ENCODE measurements at places on chromosomes 16 and 17.

DNA sequence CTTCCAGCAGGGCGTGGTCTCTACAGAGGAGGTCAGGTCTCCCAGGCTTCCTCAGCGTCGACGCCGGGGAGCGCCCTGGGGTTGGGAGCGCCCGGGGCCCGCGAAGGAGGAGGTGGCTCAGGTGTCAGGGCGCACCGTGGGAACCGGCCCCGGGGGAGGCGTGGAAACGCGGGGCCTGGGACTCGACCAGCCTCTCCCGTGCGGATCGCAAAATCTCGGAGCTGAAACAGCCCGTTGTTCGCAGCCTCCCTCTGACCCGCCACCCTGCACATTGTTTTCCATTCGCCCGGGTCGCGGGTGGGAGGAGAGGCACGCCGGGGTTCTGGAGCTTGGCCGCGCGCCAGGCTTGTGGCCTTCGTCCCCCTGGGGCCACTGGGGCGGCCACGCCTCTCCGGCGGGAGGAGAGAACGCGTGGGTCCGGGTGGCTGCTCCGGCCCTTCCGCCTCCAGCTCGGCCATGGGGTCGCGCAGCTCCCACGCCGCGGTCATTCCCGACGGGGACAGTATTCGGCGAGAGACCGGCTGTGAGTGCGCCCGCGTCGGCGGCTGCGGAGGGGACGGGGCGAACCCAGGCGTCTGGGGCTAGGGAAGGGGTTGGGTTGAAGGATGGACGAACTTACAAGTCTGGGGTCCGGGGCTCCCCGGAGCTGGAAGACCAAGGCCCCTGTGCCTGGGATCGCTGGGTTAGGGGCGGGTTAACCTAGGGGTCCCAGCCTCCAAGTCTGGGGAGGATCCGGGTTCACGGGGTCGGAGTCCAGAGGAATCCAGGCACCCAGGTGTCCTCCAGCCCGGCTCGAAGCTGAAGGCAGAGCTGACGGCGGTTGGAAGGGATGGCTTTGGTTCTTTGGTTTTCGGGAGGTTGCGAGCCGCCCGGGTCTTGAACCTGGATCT is at the start of gene CHP2:
Gene CHP2 (plus strand): TSS at position 433 of the 890 bp plus-strand sequence. CDS start 24 bp downstream, at position 457.
- no peak for DNase-seq

DNA sequence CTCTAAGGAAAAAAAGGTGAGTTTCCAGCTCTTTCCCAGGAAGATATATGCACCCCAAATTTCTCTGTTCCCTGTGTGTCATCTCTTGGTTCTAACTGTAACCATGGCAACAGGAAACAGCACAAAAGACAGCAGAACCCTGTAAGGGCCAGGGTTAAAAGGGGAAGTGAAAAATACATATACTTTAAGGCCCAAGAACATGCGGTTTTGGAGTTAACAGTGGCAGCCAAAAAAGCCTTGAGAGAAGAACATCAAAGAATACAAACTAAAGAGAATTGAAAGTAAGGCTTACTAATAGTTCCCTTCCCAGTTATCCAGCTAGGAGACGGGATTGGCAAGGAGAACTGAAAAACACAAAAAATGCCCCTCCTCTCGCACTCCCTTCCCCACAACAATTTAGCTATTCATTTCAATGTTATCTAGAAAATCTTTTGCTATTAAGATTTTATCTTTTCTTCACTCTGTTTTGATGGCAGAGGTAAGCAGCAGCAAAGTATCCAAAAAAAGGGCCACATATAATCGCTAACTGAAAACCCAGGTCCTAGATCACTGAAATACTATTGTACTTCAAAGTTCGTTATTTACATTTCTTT is 1.5 kb downstream of the SPOP start:
- peak; percentile 29 for DNase-seq

DNA sequence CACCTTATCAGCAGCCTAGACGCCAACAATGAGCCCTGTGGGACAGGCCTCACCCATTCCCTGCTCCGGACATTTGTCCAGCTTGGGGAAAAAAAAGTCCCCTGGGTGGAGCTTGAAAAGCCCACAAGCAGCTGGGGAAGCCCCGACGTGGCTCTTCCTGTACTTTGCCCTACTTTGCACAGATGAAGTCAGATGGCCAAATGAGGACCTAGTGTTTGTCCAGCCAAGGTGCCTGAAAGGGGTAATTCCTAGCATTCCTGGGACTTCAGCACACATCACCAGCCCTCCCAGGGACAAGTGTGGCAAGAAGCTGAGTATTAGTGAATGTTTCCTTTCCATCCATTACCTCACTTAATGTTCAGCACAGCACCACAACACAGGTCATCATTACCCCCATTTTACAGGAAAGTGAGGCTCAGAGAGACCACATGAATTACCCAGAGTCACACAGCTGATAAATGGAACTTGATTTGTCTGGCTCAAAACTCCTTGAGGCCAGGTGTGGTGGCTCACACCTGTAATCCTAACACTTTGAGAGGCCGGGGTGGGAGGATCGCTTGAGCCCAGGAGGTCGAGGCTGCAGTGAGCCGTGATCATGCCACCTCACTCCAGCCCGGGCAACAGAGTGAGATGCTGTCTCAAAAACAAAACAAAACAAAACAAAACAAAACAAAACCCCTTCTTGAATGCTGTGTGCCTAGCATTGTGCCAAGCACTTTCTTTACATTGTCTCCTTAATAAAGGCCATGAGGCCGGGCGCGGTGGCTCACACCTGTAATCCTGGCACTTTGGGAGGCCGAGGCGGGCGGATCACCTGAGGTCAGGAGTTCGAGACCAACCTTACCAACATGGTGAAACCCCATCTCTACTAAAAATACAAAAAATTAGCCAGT is 19.9 kb upstream of the PLLP start:
- no peak for DNase-seq

DNA sequence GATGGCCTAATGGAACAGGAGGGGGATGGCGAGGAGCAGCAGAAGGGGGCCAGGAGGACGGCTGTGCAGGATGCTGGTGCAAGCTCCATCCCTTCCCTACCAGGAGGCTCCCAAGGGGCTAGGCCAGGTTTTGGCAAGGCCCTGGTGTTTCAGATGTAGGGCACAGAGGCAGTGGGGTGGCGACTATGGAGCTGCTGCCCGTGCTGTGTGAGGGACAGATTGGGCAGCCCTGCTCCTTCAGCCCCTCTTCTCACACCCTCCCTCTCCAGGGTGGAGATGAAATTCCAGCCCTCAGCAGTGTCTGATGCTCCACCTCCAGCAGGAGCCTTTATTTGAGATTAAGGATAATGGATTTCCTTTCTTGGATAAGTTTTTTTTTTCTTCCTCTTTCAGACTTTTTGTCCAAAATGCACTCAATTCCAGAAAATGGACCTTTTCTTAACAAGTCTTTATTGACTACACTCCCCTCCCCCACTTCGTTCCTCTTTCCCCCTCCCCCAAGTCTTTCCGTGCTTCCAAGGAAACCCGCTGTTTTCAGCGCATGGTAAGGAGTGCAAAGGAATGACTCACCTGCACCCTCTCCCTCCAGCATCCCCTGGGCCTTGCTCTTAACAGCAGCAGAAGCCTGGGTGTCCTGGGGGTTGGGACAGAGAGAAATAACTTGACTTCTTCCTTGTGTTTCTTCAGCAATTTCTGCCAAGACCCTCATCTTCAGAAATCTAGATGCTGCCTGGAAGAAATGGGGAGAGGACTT is 95.2 kb downstream of the CCDC182 start:
- no peak for DNase-seq

DNA sequence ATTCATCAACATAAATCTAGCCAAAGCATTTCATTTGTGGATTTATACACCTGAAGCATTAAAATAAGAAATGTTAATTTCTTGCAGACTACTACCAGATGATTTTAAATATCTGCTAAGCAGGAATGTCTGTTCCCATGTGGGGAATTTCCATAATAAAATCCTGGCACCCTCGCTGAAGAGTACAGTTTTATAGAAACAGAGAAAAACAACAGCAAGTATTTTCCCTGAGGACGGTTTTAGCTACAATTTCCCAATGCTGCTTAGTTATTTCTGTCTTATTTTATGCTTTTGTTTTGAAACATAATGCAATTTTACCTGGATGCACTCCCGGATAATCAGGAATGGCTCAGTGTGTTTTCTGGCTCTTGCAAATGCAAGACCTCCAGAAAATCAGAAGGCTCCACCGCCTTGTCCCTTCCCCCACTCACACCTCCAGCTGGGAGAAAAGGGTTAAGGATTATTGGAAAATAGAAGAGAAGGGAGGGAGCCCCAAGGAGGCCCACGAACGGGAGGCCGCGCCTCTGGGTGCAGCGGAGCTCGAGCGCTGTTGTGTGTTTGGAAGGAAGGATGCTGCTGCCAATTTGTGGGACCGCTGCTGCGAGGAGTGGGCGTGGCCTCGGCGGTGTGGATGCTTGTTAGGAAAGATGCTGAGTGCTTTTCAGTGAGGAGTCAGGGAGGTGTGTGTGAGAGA is at the start of gene CNTNAP4:
Gene CNTNAP4 (plus strand): TSS at position 657 of the 694 bp plus-strand sequence. CDS start 262 bp downstream, outside the sequence.
- DNase-seq, result no peak

GRCh38 chr17:67478401-67479041 is 101.4 kb downstream of the PITPNC1 start:
- no peak for DNase-seq

- no peak for DNase-seq
Measured at GRCh38 chr16:83109490-83110125, 482.8 kb downstream of the CDH13 start.

- DNase-seq, result no peak
Measured at GRCh38 chr17:44788139-44788538, 29.4 kb downstream of the ADAM11 start.

GRCh38 chr17:65418622-65419021 is 142.8 kb downstream of the AXIN2 start:
- DNase-seq, result no peak

DNA sequence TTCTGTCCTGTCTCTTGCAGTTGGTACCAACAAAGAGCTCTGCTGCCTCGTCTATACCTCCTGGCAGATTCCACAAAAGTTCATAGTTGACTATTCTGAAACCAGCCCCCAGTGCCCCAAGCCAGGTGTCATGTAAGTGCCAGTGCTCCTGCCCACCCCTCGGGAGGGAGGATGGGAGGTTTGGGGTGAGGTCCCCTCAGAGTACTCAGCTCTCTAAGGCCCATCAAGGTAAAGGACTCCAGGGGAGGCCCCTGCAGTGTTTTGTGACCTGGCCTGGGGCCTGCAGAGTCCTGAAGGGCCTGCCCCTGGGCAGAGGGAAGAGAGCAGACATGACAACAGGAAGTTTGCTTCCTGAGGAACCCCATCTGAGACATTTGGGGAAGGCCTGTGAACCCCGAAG is 6.4 kb downstream of the CCL18 start:
- no peak for DNase-seq

GRCh38 chr16:51707666-51708065 is 556.6 kb upstream of the SALL1 start:
- no peak for DNase-seq

DNA sequence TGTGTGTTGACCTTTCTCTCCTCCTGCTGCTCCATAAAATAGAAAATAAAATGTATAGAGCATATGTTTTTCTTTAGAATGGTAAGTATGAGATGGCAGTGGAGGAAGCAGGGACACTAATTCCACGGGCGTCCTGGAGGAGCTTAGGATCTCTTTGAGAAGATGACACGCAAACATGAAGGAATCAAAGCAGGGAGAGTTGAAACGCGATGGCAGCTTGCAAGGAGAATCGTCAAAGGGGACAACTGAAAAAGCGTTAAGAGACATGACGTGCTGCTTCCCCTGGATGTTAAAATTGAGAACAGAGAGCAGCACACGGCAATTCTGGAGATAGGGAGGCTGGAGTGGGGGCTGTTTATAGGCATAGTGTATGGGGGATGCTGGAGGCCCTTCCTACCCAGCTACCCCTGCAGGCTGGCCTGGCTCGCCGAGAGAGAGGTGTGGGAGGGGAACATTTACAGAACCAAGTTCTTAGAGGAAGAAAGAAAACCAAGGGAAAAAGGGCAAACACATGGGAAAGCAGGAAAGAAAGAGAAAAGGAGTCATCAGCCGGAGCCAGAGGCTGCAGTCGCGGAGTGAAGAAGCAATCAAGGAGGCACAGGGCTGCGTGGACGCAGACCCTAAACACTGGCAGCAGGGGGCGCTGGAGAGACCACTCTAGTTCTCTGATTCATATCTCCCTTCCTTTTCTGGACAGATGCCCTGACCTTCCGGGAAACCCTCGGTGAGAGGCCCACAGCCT is 55.8 kb downstream of the MYH13 start:
- DNase-seq, result no peak

- no peak for DNase-seq
Measured at GRCh38 chr16:81137754-81138153, 41.6 kb upstream of the GCSH start.

DNA sequence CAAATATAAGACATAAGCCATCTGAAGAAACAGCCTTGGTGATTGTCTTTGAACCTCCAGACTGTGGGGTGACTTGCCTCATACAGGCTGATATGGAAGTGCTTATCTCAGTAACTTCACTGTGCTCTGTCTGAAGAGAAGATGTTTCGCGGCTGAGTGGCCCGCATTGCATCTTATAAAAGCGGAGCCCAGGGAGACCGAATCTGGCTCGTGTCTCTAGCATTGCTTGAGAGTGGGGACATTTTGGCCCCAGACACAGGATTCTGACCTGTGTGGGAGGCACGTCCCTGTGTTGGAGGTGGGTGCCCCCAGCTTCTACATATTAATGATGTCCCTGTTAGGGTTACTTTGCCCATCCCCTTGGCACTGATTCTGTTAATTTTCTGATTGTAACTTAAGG is 66.4 kb downstream of the METRNL start:
- DNase-seq, result no peak

DNA sequence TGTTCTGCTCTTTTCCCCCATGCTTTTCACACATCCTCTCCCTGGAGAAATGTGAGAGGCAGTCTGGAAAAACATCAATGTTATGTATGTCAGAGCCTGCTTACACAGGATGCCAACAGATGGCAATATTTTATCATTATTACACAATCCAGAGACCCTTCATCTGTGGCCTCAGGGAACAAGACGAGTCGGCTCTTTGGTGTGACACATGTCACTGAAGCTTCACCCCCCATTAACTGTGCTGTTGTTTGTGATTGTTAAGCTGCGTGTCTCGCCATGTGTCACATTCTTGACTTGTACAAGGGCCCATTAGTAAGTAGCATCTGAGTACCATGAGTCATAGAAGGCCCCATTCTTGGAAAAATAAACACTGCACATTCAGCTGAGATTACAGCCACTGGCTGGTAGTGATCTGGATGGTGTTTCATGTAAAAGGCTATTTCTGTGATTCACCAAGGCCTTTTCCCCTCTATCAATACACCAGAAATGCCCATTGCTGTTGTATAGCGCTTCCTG is 682.1 kb upstream of the SOX9 start:
- no peak for DNase-seq

GRCh38 chr17:5516060-5516792 is 29.9 kb downstream of the MIS12 start:
- no peak for DNase-seq

GRCh38 chr16:27239906-27240655 is 28.5 kb downstream of the NSMCE1 start:
- DNase-seq, result no peak

GRCh38 chr16:65116216-65116615 is 5.6 kb downstream of the CDH11 start:
- no peak for DNase-seq

DNA sequence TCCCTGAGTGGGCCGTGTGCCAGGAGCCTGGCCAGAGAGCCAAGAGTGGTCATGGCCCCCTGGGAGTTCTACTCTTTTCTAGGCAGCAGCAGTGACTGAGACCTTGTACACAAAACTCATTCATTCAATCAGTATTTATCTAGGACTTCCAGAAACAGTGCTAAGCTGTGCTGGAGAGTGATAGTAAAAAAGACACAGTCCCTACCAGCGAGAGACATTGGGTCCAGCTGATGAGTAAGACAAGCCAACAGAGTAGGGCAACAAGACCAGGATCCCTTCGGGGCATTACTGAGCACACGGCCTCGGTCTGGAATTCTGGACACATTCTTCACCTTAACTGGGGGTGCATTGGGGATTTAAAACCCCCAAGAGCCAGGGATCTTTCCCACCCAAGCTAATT is 20.2 kb downstream of the CBX4 start:
- DNase-seq, result no peak
